ENCODE measurements at places on chromosomes 7 and 10.

DNA sequence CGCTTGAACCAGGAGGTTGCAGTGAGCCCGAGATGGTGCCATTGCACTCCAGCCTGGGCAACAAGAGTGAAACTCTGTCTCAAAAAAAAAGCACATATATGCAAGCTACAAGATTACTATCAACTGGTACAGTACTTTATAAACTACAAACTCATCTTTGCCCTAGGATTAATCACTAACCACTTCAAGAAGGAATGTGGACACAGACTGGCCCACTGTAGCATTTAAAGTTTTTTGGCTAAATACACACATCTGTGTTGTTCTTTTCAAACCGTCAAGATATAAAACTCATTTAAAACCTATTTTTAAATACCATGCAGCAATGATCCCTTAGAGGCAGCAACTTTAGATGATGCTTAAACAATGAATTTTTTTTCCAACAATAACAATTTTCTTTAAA is 205.4 kb downstream of the IMMP2L start:
- DNase-seq = no peak

DNA sequence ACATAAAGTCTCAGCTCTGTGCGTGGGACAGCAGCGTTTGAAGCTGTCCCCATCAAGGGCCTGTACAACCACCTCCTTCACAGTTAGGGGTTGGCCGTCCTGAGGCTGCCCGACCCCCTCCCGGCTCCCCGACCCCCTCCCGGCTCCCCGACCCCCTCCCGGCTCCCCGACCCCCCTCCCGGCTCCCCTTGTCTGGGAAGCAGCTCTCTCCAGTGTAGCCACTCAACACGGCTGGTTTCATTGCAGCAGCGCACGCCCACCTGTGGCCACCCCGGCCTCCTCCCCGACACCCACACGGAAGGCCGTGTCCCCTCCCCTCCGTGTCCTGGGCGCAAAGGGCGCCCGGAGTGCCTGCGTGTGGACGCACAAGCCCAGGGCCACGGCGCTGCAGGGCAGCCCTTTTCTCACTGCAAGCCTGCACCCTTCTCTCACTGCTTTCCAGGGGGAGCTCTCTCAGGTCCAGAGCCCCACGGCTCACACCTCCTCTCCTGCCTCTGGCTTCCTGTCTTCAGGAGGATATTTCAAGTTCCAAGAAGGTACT is 20.9 kb upstream of the FAM20C start:
- no peak for DNase-seq

GRCh38 chr7:79317728-79318127 is 135.7 kb downstream of the MAGI2 start:
- DNase-seq = no peak

- no peak for DNase-seq
Measured at GRCh38 chr7:83149466-83149865, 13.2 kb downstream of the PCLO start.

DNA sequence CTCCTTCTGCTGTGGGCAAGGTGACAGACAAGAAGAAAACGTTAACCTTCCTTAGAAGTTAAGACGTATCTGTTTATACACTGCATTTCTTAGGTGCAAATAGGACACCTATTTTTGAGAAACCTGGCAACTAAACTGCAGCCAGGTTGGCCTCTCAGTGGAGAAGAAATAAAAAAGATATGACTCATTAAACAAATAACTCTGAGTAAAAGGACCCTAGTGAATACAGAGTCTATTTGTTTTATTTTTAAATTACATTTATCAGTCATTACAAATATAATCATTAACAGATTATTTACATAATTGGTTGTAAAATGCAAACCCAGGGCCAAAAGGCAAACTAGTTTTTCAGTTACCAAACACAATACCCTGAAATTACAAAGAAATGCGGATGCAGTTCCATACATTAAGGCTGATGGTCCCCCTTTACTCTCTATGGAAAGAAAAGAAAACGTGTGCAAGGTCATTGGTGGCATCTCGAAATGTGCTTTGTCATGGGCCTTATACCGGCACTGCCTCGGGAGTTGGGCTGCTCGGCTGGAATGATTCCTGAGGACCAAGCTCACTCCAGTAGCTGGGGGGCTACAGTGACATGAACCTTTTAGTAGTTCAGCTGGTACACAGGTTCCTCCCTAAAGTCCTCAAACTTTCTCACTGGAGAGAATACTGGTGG is 38.4 kb downstream of the ADRB1 start:
- DNase-seq = no peak

GRCh38 chr7:25109276-25109675 is 15.8 kb downstream of the CYCS start:
- no peak for DNase-seq

GRCh38 chr7:139855498-139856270 is 26.6 kb downstream of the TBXAS1 start:
- DNase-seq = peak; percentile 13

- peak; percentile 63 for DNase-seq
Measured at GRCh38 chr7:151351967-151352366, 10.4 kb downstream of the NUB1 start.

DNA sequence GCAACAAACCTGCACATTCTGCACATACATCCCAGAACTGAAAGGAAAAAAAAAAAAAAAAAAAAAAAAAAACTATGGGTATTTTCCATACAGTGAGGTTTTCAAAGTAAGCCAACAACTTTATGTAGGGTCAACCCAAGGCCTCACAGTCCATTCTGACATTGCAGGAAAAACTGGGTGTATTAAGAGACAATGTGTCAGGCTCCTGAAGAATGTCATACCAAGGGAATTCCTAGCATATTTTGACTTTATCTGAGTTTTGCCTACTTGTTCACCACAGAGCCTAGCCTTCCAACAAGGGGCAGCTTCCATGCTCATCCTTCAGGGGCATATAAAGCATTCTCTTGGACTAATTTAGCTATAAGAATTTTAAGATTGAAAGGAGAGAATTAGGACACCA is 368.9 kb downstream of the PLXDC2 start:
- DNase-seq = no peak

DNA sequence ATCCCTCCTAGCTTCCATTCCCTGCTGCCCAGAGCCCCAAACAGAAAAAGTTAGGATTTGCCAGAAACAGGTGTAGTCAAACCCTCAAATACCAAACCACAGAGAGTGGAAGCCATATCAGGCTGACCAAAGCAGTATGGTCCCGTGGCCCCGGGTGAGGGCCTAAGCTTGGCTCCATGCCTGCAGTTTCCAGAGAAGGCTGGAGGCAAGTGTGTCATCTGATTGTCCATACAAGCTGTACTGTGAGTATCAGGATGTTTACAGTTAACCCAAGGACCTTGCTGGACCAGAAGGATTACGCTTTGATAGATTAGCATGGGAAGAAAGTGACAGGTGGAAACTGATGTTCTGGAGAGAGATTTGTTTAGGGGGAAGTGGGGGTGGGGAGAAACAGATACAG is 96.3 kb downstream of the PRKAG2 start:
- no peak for DNase-seq

GRCh38 chr10:25071227-25071626 is 54.8 kb downstream of the THNSL1 start:
- DNase-seq = no peak

DNA sequence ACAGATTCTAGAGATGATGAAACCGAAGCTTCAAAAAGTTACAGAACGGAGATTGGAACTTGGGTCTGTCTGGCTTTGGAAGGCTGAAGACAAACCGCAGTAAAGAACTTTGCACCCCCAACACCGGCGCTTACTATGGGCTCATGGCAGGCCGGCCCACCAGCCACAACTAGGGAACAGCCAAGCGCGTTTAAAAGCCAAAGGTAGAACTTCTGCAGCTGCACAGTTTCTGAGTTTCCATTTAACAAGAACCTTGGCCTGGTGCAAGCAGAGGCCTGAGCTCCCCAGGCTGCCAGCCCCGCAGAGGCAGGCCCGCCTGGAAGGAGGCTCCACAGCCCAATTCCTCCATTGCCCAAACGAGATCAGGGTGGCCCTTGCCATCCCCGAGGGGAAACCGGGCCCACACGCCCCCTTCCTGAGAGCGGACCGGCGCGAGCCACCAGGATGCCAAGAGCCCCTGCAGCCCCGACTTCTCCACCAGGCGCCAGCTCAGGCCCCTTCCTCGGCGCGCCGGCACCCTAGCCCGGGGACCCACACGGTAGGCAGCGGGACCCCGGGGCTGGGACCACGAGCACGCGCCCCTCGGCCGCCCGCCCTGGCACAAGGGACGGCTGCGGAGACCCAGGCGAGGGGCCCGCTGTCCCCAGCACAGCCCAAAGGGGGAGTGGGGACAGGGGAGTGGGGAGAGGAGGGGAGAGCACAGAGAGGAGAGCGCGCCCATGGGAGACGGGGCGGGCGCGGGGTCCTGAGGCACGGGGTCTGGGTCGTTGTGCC is 566 bp downstream of the MAD1L1 start:
- peak; percentile 65 for DNase-seq

DNA sequence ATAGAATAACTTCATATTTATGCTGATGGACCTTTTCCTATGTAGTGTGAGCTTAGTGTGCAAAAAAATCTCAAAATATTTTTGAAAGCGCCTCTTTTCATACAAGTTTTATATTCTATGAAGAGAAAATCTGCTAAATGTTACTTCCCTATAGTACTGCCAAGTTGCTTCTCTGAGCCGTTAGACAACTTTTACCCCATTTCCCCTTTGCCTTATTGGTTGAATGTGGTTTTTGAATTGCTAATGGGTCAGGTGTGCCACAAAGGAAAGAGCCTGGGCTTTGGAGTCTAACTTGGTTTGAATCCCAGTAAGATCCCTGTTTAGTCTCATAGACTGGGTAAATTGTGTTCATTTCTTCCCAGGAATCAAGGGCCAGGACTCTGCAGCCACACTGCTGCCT is 261.5 kb downstream of the SNX10 start:
- DNase-seq = no peak

DNA sequence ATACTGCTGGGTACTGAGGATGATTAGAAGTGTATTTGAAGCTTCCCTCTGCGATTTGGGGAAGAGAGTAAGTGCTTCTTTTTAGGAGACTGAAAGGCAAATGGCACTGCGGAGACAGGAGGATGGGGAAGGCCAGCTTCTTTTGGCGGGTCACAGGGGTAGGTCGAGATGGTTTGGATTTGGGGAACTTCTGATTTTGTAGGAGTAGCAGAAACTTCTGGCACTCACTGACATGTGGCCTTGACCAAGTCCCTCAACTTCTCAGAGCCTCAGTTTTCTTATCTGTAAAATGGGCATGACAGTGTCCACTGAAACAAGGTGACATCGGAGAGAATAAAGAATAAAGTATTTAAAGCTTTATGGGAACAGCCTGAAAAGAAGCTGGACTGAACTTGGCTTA is 59.8 kb upstream of the WDR11 start:
- DNase-seq = no peak

GRCh38 chr7:2710901-2711551 is 23.0 kb downstream of the AMZ1 start:
- peak; percentile 33 for DNase-seq

DNA sequence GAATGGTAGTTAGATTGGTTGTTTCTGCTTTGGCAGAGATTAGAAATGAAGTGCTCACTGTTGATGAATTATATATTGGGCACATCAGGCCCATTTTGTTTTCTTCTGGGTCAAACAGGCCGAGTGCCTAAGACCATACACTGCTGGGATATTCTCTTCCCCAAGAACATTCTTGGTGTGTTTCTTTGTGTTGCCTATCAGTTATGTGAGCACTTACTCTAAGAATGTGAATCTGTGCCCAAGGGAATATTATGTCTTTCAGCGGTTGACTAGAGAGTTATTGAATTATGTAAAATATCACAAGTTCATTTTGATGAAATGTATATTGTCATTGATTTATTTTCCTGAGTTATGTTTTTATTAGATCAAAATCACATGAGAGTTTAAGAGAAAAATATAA is 255.5 kb upstream of the SMIM30 start:
- DNase-seq = no peak

DNA sequence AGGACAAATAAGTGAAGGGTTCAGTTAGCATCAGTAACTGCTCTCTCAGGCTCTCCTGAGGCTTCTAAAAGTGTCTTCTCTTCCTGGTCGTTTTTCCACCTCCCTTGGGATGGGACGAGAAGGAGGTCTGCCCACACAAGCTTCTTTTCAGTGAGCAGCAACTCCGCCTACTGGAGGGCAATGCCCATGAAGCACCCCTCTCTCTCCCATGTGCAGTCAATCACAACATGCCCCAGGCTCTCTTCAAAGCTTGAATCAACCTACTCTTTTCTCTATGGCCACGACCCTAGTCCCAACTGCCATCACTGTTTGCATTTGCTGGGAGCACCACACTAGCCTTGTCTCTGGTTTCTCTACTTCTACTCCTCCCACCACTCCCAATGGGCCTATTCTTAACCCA is 135.6 kb downstream of the RPS24 start:
- DNase-seq = no peak

DNA sequence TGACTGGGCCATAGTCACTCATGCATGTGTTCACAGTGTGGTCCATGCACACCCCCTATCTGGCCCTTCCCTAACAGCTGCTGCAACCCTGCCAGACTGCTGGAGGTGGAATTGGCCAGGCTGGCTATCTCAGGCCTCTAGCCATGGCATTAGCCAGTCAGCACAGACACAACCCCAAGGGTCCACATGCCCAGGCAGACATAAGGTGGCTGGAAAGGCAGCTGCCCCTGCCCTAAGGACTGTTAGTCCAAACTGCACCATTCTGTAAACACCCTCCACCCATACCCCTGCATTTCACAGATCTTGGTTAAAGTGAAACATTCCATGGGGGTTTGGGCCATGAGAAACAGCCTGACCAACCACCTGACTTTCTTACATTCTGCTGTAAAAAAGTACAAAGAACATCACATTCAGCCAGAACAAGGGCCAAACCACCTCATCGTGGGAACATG is 137.4 kb upstream of the KCNMA1 start:
- no peak for DNase-seq

- DNase-seq = no peak
Measured at GRCh38 chr10:97515271-97515978, 16.7 kb downstream of the UBTD1 start.

DNA sequence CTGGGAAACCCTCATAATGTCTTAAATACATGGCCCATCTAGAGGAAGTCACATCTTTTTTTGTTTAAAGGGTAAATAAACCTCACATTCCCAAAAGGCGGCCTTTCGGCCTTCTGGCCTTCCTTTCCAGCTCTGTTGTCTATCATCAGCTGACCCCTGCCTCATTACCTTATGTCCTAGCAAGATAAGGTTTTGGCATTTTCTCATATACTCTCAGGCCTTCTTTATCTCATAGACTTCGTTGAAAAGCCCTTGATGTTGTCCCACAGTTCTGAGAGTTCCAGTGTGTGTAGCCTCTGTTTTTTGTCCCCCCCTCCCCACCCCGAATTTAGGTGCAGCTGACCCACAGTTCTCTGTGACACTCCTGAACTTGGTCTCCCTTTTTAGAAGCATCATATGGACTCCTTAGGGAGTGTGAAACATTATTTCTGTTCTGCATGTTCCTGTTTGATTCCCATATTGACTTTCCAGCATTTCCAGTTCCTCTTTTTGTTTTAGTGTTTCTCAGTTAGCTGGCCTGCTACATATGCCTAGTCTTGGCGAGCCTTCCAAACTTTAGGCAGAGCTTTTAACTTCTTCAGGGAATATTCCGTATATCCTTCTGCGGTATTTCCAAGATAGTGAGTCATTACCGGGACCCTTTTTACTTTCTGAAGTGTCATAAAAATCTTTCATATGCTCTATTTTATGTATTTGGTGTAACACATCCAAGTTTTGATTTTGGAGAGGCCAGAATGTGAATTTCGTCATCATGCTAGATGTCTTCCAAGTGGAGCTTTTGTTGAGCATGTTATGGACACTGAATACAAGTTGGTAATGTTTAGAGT is 138.5 kb downstream of the LRRC4 start:
- DNase-seq = no peak
